ENCODE measurements at places on chromosomes 2 and 18.

DNA sequence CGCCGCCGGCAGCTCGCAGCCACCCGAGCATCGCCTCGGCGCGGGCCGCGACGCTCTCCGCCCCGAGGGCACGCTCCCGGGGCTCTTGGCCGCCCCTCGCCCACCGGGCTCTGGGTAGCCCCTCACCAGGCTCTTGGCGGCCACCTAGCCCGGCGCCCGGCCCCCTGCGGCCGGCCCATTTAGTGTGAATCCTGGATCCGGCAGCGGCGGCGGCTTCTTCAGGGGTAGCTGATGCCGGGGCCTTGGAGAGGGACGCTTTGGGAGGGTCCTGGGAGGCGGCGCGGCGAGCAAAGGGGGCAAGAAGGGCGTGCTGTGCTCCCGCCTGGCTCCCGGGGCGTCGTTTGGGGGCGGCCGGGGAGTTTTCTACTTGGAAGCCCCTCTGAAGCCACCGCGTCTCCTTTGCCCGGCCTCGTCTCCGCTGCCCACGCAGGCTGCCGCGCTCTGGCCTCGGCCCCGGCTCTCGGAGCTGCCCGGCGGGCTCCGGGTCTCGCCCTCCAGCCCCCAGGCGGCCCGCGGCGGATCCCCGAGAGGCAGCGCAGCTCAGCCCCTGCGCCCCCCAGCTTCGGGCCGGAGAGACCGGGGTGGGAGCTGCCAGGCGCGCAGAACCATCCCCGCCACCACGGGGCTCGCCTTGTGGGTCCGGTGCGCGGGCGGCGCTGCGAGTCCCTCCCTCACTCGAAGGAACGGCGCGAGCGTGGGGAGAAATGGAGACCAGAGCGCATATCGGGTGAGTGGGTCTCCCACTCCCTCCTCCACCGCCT, 509 bp downstream of the PIEZO2 start:
- DNase-seq, result no peak

GRCh38 chr2:237968048-237968862, 1.4 kb downstream of the UBE2F start:
- peak; percentile 37 for DNase-seq

GRCh38 chr2:68237404-68237803, 14.9 kb downstream of the PPP3R1 start:
- no peak for DNase-seq

- DNase-seq, result no peak
Measured at GRCh38 chr2:86584151-86584913, 21.1 kb upstream of the CHMP3 start.

DNA sequence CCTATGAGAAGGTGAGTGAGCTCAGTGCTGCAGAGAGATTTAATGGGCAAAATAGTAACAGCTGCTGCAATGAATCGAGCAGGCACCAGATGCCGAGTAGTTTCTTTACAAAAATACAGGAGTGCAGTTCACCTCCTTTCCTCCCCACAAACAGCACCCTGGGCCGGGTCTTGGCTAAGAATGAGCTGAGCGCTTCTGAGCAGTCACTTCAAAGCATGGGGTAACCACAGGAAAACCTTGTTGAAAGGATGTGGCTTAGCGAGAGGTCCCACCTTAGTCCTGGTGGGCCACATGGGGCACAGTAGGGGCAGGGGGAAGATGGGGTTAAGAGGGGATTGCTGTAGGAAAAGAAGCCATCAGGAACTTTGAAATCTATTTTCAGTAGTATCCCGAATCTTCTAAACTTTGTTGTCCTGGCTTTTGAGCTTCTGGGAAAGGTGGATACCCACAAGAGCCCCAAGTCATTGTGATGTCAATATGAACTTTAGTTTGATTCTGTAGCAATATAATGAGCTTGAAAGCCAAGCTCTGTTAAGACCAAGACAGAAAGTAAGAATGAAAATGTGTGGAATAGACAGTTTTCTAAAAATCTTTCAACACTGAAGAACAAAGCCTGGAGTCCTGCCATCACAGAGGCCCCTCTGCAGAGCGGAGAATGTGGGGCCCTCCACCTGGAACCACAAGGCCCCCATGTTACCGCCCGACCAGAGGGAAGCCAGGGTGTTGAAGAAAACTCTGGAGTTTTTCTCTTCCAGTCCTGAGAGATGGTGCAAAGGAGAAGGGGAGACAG, 101.0 kb upstream of the ZNF236 start:
- no peak for DNase-seq

- DNase-seq, result no peak
Measured at GRCh38 chr2:140604096-140604495, 1526.7 kb downstream of the LRP1B start.
